ENCODE measurements at places on chromosomes 7 and 10. TPM values are rescaled to one million over a fixed set of nuclear protein-coding genes. Genes with fewer than 3 reads are reported as not detected.

PIK3CG gene
- 9.3 TPM for polyA plus RNA-seq

FGL2 gene
- polyA plus RNA-seq: 18.3 TPM

GRCh38 chr7:117044664-117045063, 91.4 kb downstream of the ST7 start:
- no peak for DNase-seq

- DNase-seq: no peak
Observed at GRCh38 chr10:49230004-49230403, 41.8 kb upstream of the TMEM273 start.

- no peak for DNase-seq
Observed at GRCh38 chr10:69759641-69760040, 42.1 kb upstream of the COL13A1 start.

DNA sequence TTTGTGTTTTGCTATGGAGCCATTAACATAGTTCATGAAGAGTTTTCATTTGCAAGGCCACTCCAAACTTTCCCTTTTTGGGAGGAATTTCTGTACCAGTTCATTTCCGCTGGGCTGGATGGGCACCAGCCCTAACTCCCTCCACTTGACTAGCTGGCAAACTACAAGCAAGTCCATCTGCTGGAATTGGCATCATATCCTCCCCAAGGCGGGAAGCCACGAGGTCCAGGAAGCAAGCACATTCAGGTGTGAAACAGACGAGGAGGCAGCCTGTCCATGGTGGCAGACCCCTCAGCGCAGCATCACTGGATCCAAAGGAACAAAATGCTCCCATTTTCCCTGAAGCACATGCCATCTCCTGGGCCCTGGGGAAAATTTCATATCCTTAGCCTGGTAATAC, 125.8 kb downstream of the ABLIM1 start:
- no peak for DNase-seq

- no peak for DNase-seq
Observed at GRCh38 chr7:91852263-91852741, 28.2 kb downstream of the MTERF1 start.

GRCh38 chr10:78351809-78352208, 318.1 kb downstream of the RPS24 start:
- DNase-seq: no peak

DNA sequence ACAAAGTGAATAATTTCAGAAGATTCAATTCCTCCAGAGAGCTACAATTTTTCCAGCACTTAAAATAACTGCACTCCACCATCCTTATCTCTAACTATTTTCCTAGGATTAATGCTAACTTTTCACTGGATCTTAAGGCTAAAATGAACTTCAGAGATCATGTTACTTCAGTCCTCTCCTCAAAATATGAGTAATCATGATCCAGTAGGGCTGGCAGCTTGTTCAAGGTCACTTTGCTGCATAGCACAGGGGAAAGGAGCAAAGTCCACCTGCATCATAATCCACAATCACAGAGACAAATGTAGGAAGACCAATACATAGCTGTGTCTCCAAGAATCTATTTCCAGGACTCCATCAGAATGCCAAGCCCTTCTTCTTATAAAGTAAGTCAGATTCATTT, 150.3 kb downstream of the LRRTM3 start:
- DNase-seq: no peak
